Stimulated activated CD4-positive, alpha-beta T cell treated with anti-CD3 and anti-CD28 coated beads, Interleukin-15, amount 100 ng/mL, for 1 hour (primary cell): ENCODE measurements at places on chromosomes 13 and 19.

- no peak for DNase-seq
Measured at GRCh38 chr19:5870986-5871394, 650 bp upstream of the FUT5 start.

GRCh38 chr19:56174550-56174949, 1.3 kb upstream of the GALP start:
- no peak for DNase-seq

GRCh38 chr19:10747674-10748073, 29.8 kb downstream of the DNM2 start:
- no peak for DNase-seq

GRCh38 chr13:51925865-51926527, 64.2 kb downstream of the CCDC70 start:
- DNase-seq = no peak

GRCh38 chr19:38522915-38523314, 89.4 kb downstream of the RYR1 start:
- DNase-seq = no peak

DNA sequence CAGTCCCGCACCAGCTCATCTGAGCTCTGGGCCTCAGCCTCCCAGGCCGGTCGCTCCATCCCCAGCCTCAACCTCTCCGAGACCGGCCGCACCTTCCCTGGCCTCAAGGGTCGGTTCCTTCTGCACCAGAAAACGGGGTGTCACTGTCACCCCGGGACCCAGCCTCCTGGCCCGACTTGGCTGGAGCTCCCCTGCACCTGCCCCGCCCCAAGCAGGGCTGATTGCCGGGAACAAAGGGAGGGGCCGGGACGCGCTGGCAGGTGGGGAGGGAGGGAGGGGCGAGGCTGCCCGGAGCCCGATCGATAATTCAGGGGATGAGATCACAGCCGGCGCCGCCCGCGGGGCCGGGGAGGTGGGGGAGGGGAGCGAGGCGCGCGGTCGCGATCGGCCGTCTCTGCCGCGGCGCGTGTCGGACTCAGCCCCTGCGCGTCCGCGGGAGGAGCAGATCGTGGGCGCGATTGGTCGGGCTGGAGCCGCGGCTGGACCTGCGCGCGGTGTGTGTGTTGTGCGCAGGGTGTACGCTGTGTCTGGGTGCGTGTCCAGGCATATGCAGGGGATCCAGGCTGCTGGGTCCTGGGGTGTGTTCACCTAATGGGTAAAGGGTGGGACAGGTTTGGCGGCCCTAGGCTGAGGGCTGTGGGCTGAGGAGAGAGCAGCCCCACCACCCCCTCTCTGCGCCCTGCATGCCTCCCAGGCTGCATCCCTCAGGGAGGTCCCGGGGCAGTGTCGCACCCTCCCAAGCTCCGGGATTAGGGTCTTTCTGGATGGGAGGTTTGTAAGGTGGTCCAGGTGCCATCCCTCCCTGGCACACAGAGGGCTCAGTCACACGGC, 1.1 kb upstream of the SHC2 start:
- no peak for DNase-seq

- DNase-seq = no peak
Measured at GRCh38 chr13:109872864-109873263, 86.5 kb upstream of the IRS2 start.

DNA sequence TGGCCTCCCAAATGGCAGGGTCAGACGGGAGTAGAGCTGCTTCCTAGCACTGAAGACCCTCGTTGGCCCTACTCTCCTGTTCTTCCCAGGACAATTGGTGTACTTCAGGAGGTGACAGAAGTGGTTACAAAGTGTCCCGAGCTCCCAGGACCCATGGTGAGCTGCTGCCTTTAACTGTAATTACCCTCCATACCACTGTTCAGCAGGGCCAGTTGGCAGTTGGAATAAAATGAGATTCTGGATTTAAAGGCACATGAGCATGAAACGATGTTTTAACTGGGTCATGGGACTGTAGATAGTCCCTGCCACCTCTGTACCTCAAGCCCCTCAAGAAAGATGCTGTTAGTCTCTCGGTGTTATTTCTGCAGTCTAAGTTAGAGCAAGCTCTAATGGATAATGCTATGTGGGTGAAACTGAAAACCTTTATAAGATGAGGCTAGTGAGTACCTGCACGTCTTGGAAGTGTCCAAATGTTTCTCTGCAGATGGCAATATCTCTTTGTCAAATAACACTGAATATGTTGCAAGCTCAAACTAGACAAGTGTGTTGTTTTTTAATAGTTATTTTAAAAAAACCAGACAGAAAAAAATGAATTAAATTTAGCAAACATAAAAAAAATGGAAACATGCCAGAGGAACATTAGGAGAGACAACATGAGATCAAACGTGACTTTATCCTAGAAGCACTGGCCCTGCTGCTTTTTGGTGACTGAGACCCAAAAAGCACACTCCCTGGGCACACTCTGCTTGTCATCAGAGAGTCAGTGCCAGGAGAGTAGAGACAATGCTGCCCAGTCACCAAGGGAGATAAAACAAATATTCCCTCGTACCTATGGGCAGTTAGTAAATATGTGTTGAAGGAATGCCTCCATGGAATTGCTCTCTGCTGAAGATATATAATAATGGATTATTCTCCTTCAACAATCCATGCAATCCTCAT, 266.3 kb downstream of the LMO7 start:
- no peak for DNase-seq

GRCh38 chr19:38634757-38635482, 12.5 kb upstream of the ACTN4 start:
- DNase-seq = peak; percentile 52

GRCh38 chr19:41689993-41690800, 2.1 kb upstream of the CEACAM7 start:
- no peak for DNase-seq

DNA sequence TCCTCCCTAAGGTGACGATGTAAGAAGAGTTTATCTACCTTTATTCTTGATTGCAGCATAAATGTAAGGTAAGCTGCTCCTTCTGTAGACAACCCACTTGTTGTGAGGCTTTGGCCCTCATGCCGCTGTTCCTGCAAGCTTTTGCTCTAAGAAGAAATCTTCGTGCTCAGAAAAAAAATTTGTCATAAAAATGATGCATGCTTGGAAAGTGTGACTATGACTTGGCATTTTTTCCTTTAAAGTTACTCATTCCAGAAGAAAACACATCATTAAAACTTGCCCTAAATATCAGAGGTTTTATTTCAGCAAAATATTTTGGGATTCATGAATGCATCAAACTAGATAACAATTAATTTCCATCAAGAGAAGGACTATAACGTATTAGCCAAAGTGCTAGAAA, 39.8 kb downstream of the KCTD12 start:
- no peak for DNase-seq

- DNase-seq = no peak
Measured at GRCh38 chr13:103815619-103816018, 749.4 kb upstream of the SLC10A2 start.

DNA sequence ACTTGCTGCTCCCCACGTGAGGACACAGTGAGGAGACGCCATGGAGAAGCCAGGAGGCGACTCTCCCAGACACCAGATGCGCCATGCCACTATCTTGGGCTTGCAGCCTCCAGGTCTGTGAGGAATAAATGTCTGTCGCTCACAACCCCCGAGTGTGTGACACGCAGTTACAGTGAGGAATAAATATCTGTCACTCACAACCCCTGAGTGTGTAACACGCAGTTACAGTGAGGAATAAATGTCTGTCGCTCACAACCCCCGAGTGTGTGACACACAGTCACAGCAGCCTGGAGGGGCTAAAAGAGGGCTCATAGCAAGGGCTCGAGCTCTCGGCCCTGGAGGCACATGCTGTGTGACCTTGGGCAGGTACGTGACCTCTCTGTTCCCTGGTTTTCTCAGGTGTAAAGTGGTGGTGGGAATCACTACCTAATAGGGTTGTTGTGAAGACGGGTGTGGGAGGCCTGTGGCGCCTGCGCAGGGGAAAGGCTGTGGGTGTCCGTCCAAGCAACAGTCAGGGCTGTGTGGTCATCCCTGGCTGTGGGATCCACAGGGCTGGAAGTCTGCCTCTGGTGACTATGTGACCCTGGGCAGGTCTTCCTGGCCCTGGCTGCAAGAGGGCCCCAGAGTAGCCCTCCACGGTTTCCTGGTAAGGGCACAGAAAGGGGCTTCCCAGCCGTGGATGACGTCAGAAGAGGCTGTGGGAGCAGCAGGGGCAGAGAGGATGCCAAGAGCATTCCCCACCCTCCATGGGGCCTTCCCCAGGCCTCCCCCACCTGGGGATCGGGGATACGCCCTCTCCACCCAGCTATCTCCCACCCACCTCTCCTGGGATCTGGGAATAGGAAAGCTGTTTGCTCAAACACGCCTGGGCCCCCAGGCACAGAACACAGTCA, 77.7 kb downstream of the C1QTNF9 start:
- DNase-seq = no peak

DNA sequence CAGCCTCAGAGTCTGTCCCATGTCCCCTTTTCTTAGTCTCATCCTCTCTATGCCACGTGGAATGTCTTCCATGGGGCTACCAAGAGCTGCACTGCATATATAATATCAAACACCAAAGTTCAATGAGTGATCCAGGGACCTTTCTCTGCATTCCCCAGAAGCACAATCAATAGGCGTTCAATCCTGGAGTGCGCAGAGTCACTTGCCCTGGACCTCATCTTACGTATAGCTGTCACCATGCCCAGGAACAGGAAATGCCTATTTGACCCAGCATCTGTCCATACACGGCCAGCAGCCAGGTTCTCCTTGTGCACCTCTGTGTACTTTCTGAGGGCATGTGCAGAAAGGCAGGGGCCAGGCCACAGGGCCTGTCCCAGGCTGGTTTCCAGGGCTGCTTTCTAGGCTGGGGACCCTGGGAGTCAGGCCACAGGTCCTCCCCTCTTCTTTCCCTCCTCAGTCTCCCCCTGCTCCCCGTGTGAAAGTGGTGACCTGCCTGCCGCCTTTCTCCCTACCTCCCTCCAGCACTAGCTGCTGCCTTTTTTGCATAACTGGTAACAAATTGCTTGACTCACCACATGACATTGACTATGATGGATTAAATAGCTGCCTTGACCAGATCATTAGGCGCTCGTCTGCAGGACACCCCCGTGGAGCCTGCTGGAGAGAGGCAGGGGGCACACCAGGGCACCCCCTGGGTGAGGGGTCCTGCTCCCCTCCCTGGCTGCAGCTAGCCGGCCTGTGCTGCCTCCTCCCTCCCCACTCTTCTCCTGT, 222.0 kb downstream of the ZNF536 start:
- no peak for DNase-seq

DNA sequence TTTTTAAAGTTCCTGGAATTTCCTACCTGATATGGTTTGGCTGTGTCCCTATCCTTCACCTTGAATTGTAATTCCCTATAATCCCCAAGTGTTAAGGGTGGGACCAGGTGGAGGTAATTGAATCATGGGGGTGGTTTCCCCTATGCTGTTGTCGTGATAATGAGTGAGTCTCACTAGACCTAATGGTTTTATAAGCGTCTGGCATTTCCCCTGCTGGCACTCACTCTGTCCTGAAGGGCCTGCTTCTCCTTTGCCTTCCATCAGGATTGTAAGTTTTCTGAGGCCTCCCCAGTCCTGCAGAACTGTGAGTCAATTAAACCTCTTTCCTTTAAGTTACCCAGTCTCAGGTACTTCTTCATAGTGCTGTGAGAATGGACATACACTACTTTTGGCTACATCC, 298.7 kb downstream of the HS6ST3 start:
- DNase-seq = no peak

DNA sequence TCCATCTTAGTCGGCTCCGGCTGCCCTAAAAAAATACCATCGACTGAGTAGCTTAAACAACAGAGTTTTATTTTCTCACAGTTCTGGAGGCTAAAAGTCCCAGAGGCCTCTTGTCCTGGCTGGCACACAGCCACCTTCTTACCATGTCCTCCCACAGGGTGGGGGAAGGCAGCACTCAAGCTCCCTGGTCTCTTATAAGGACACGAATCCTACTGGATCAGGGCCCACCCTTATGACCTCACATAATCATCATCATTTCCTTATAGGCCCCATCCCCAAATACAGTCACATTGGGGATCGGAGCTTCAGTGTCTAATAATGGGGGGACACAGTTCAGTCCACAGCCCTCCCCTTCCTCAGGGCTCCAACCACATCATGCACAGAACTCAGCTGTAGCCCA, 2.6 kb upstream of the TUBA3C start:
- no peak for DNase-seq

DNA sequence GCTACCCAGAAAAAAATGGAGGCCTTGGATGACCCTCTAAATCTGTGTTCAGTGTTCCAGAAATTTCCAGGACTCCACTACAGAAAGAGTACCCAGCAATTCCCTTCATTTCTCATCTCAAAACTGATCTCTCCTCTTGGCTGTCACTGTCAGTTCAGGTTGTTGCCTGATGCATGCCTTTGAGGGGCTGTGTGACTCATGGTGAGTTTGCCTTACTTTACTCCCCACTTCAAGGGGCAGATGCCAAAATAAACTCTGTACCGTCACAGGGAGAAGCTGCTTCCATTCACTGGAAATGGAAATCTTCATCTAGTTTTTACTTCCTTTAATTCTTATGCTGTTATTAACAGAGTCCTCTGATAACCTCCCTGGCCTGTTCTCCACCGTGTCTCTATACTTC, 1075.0 kb downstream of the DIAPH3 start:
- DNase-seq = no peak

DNA sequence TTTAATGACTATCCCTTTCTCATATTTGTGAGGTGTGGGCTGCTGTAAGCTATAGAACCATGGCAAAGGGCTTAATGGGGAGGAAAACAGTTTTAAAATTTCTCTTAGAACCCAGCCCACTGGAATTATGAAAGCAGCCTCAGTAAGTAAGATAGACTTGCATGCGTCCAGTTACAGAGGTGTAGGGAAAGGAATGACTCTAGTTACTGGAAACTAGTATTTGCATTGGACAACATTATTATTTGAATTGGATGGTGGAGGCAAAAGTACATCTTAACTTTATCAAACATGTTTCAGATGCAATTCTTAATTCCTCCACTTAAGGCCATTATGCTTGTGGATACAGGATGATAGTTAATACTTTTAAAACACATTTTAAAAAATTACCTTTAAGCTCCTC, 292.9 kb downstream of the SPRY2 start:
- no peak for DNase-seq

GRCh38 chr19:43416951-43417623, 2.4 kb downstream of the TEX101 start:
- DNase-seq = no peak

GRCh38 chr19:16232568-16232967, 34.9 kb downstream of the AP1M1 start:
- no peak for DNase-seq

DNA sequence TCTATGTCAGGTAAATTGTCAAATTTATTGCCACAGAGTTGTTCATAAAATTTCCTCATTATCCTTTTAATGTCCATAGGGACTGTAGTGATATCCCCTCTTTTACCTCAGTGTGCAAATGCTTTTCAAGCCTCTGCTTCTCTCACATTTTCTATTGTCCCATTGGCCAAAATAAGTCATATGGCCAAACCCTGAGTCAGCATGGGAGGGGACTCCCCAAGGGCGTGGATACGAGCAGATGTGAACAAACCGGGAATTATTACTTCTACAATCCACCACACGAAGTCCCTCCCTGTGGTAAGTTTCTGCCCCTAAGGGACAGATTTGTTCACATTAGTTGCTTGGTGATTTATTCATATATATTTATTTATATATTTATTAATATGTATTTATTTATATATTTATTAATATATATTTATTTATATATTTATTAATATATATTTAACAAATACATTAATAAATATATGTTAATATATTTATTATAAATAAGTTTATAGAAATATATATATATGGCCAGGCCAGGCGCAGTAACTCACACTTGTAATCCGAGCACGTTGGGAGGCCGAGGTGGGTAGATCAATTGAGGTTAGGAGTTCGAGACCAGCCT, 20.1 kb upstream of the CAMSAP3 start:
- DNase-seq = no peak

GRCh38 chr13:65063753-65064152, 2166.4 kb downstream of the PCDH9 start:
- no peak for DNase-seq
